A549 treated with Hydrocortisone at 1 μM for 4 hours (cell line): ENCODE measurements at places on chromosomes 11 and 22. TPM values are rescaled to one million over a fixed set of nuclear protein-coding genes. Genes with fewer than 3 reads are reported as not detected.

Gene DSCAML1
- total RNA-seq: 0.16 to 0.64 TPM (median 0.28 TPM) in 5 replicates

Gene NXPE2
- not detected in 5 replicates for total RNA-seq

Gene SHANK2
- total RNA-seq: 6.4 to 9.2 TPM (median 7.7 TPM) in 5 replicates

Gene THY1
- 11.4 to 19.8 TPM (median 13.2 TPM) in 5 replicates for total RNA-seq

Gene RASGRP2
- 0.97 to 2.1 TPM (median 1.5 TPM) in 5 replicates for total RNA-seq

Gene MS4A3
- total RNA-seq: not detected in 5 replicates

Gene AP5B1
- 8.5 to 11.9 TPM (median 10.8 TPM) in 5 replicates for total RNA-seq

Gene SLC25A18
- total RNA-seq: 0.46 to 0.76 TPM (median 0.53 TPM) in 5 replicates

Gene PANX2
- total RNA-seq: 5.0 to 5.8 TPM (median 5.5 TPM) in 5 replicates

Gene CDC45
- 22.7 to 29.4 TPM (median 24.5 TPM) in 5 replicates for total RNA-seq

Gene TTC36
- not detected in 5 replicates for total RNA-seq

Gene RASSF10
- 0.90 to 1.2 TPM (median 1.2 TPM) in 5 replicates for total RNA-seq

Gene GSTT2
- total RNA-seq: 0.13 to 0.15 TPM in 2 of 5 replicates, not detected in the others

Gene PLAAT2
- 0.65 to 1.1 TPM (median 0.94 TPM) in 5 replicates for total RNA-seq

Gene DEUP1
- total RNA-seq: 0.05 TPM in 1 of 5 replicates, not detected in the others

Gene OR4C3
- not detected in 5 replicates for total RNA-seq

Gene FOLH1
- not detected in 5 replicates for total RNA-seq

Gene ART5
- 0.16 to 0.22 TPM (median 0.18 TPM) in 5 replicates for total RNA-seq

Gene TMEM109
- total RNA-seq: 107 to 134 TPM (median 124 TPM) in 5 replicates

Gene OR10S1
- total RNA-seq: not detected in 5 replicates

Gene OR4A16
- not detected in 5 replicates for total RNA-seq

Gene VPREB3
- total RNA-seq: 0.45 to 1.2 TPM (median 1.1 TPM) in 5 replicates

Gene ABTB2
- 35.1 to 44.8 TPM (median 38.5 TPM) in 5 replicates for total RNA-seq

Gene RNF26
- total RNA-seq: 32.7 to 38.7 TPM (median 34.8 TPM) in 5 replicates

Gene RFPL3
- total RNA-seq: not detected in 5 replicates

Gene CARD16
- 0.15 to 0.25 TPM in 2 of 5 replicates, not detected in the others for total RNA-seq

Gene OR10A6
- total RNA-seq: not detected in 5 replicates

Gene TMEM86A
- total RNA-seq: 0.22 to 0.45 TPM (median 0.28 TPM) in 5 replicates

Gene RPS25
- 798 to 951 TPM (median 825 TPM) in 5 replicates for total RNA-seq

Gene APOA5
- not detected in 5 replicates for total RNA-seq

Gene UEVLD
- 17.3 to 27.0 TPM (median 20.4 TPM) in 5 replicates for total RNA-seq

Gene SCUBE1
- 0.09 to 0.36 TPM (median 0.13 TPM) in 5 replicates for total RNA-seq

Gene GGTLC2
- not detected in 5 replicates for total RNA-seq

Gene ACRV1
- total RNA-seq: 0.08 TPM in 1 of 5 replicates, not detected in the others

Gene ENTHD1
- total RNA-seq: not detected in 5 replicates

Gene P2RX3
- total RNA-seq: 0.07 to 0.32 TPM (median 0.23 TPM) in 5 replicates

Gene ANO5
- total RNA-seq: 1.1 to 2.2 TPM (median 1.5 TPM) in 5 replicates

Gene SCGB1D2
- 0.28 TPM in 1 of 5 replicates, not detected in the others for total RNA-seq

Gene LMNTD2
- total RNA-seq: 1.9 to 2.8 TPM (median 2.7 TPM) in 5 replicates

Gene APOC3
- not detected in 5 replicates for total RNA-seq

Gene SLC17A6
- not detected in 5 replicates for total RNA-seq
